ENCODE measurements at places on chromosomes 5 and 9. TPM values are rescaled to one million over a fixed set of nuclear protein-coding genes. Genes with fewer than 3 reads are reported as not detected.
A peak's percentile ranks its signal among the peaks of the same experiment; 100 is the strongest.

SLC34A3 gene
- not detected for total RNA-seq

PCDHGB3 gene
- 1.3 TPM for total RNA-seq

- no peaks in the 10 kb centered on the region for H3K27me3 ChIP-seq
- DNase-seq = no peak
- H3K27ac ChIP-seq = no peak overlapping the region
- no peaks in the 10 kb centered on the region for H3K36me3 ChIP-seq
- H3K4me1 ChIP-seq = no peaks in the 10 kb centered on the region
- H3K4me3 ChIP-seq = no peak overlapping the region
These were observed 368.1 kb downstream of the TLE4 start for GRCh38 chr9:79939819-79940218.

DNA sequence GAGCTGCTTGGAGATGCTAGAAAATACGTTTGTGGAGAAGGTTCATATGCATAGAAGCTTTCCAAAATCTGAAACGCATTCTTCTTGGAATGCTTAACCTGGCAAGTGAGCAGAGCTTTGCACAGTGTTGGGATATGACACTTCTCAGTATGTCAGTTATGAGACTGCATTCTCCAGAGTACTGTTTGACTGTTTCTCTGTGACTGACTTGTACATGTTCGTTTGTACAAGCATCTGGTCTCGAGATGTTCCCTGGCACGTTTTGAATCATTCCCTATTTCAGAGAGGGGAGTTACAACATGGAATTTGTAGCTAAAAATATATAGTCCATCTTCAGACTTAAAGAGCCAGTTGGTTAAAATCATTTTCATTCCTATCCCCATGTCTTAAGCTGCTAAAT is 272.4 kb downstream of the ARRDC3 start:
- no peak overlapping the region for H3K4me3 ChIP-seq
- no peak overlapping the region for H3K27ac ChIP-seq
- no peak for DNase-seq
- H3K27me3 ChIP-seq = no peaks in the 10 kb centered on the region

DNA sequence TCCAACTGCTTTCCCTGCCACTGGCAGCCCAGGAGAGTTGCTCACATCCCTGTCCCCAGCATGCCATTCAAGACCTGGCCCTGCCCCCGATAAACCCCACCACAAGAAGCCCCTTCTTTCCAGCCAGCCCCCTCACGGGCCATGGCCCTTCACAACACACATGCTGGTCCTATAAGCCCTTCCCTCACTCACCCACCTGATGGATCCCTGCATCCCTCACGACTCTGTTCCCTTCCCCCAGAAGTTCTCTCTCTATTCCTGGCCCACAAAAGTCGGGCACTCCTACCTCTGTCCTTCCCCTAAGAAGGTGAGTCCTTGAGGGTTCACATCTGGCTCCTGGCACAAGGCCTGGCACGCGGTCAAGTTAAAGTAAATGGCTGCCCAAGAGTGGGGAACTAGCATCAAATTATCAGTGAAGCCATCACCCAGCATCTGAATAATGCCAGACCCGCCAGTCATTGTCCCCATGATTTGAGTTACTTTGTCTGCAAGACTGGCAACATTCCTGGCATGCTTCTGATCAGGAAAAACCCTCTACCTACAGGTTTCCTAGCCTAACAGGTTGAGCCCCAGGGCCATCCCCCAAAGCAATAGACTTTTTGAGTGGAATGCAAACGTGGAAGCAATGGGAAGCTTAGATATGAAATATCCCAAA is 65.9 kb downstream of the CRB2 start:
- H3K36me3 ChIP-seq = peaks cover 19% of the 10 kb centered on the region
- H3K4me3 ChIP-seq = no peak overlapping the region
- H3K27ac ChIP-seq = no peak overlapping the region
- no peaks in the 10 kb centered on the region for H3K27me3 ChIP-seq
- no peak for DNase-seq

GRCh38 chr9:131960311-131960710 is 119.4 kb downstream of the MED27 start:
- no peaks in the 10 kb centered on the region for H3K27me3 ChIP-seq
- DNase-seq = no peak
- peaks cover 25% of the 10 kb centered on the region for H3K4me1 ChIP-seq
- H3K4me3 ChIP-seq = no peak overlapping the region
- H3K27ac ChIP-seq = peak overlapping the region; percentile 50

DNA sequence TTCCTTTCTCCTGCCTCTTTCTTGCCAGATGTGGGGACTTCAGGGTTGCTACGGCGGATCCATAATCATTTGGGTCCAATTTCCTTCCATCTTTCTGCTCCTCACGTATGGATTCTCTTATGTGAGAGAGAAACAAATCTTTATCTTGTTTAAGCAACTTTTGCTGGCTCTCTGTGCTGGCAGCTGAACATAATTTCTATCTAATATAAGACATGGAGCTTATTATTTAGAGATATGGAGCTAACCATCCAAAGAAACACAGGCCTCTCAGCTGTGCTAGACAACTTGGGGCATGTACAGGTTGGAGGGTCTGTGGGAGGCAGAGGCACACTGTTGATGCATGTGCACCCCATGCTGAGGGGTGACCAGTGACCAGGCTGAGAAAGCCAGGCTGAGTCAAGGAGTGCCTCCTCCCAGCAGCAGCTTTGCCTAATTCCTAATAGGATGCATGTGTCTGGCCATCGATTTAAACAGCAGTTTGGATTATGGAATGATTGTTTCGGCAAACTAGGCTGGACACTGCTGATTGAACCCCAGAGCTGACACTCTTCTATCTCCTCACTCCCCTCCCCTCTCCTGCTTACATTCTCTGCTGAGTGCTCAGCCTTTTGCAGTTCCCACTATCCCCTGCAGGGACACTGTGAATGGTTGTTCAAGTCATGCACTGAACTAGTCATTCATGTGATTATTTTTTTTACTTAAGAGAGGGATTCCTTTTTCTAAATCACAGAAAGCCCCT is 195.8 kb downstream of the ERCC6L2 start:
- H3K27me3 ChIP-seq = no peaks in the 10 kb centered on the region
- no peak overlapping the region for H3K27ac ChIP-seq
- no peaks in the 10 kb centered on the region for H3K36me3 ChIP-seq

- peaks cover 9% of the 10 kb centered on the region for H3K4me1 ChIP-seq
- H3K4me3 ChIP-seq = no peak overlapping the region
- H3K27ac ChIP-seq = no peak overlapping the region
- no peak for DNase-seq
- no peaks in the 10 kb centered on the region for H3K27me3 ChIP-seq
These were observed 2.5 kb upstream of the ZMYND19 start for GRCh38 chr9:137592767-137593166.
